ENCODE measurements at places on chromosomes 7 and 10. TPM values are rescaled to one million over a fixed set of nuclear protein-coding genes. Genes with fewer than 3 reads are reported as not detected.

- no peak for ATAC-seq
These were observed 9.0 kb downstream of the ADRA2A start for GRCh38 chr10:111085690-111086353.

DNA sequence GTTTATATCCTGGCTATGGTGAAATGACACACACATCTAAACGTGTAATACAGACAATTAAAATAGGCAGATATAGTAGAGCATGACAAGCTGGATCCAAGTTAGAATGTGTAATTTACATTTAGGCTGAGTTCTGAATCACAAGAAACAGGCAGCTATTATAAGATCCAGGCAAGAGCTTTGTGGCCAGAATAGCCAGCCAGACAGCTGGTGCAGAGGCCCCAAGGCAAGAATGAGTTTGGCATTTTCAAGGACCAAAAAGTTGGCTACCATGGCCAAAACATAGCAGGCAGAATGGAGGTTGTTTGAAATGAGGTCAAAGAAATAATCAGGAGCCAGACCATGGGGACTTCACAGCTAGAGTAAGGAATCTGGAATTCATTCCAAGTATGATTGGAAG, 281.7 kb downstream of the MTERF1 start:
- no peak for ATAC-seq

DNA sequence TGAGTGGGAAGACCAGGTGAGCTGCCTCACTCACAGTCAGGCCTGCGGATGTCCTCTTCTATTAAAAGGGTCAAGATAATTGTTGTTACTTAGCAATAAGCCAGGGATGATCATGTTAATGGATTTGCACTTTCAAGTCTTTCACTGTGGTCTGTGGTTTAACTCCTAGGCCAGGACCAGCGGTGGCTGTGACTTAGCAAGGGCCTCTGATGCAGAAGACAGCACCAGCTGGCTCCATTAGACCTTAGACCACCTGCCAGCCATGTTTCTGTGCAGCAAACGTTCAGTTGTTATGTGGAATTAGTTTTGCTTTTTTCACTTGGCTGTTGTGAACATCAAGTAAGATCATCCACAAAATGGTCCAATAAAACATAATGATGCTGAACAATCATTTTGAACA, 537.3 kb downstream of the TNS3 start:
- no peak for ATAC-seq

GRCh38 chr7:103735377-103735776, 254.1 kb downstream of the RELN start:
- peak; percentile 97 for ATAC-seq

The HYCC1 gene
- 21.3 TPM for total RNA-seq

- ATAC-seq: no peak
These were observed 80.3 kb downstream of the RAMP3 start for GRCh38 chr7:45237788-45238461.

DNA sequence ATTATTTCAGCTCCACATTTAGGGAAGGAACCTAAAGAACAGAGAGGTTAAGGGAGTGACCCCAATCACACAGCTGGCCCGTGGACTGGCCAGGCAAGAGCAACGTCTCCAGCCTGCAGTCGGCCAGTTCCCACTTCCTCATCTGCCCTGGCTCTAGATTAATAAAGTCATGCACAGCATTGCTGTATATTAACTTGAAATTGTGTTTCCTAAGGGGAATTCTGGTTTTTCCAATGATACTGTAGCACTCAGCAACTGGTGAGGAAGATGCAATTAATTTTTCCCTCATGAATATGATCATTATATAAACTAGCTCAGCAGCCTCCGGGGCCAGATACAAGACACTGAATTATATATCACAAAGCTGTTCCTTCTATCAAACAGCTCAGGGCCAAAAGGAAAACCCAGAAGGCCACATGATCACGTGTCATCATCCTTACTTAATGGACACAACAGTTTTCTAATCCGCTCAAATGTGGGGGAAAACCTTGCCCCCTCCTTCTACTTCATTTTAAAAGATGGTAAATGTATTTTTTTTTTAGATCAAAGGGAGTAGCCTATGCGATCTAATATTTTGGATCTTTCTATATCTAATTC, 295.3 kb upstream of the PRKCQ start:
- no peak for ATAC-seq

The VKORC1L1 gene
- total RNA-seq: 19.7 TPM

DNA sequence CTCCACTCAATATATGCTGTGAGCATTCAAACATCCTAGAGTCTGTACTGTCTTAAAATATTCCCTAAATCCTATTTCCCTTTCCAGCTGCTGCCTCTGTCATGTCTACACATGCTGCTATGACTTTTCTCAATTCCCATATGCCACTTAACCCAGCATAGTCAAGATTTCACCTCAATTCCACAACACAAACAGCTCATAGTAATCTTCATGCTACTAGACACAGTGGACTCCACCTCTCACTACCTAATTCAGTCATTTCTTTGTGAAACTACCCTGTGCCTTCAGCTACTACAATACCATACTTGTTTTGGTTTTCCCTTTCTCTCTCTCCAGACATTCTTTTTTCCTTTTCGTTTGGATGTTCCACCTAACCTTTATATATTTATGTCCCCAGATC, 45.5 kb downstream of the GSAP start:
- ATAC-seq: no peak

GRCh38 chr10:16527452-16527851, 5.8 kb upstream of the C1QL3 start:
- no peak for ATAC-seq

The SPDYE1 gene
- 0.38 TPM for total RNA-seq

- ATAC-seq: peak; percentile 73
These were observed 43.4 kb downstream of the FOXL3 start for GRCh38 chr7:333393-333764.

- no peak for ATAC-seq
These were observed 245.9 kb upstream of the PHYHIPL start for GRCh38 chr10:58930500-58930899.

The HOXA5 gene
- 7.2 TPM for total RNA-seq

The PTN gene
- 10.8 TPM for total RNA-seq

The VAX1 gene
- 0.95 TPM for total RNA-seq

DNA sequence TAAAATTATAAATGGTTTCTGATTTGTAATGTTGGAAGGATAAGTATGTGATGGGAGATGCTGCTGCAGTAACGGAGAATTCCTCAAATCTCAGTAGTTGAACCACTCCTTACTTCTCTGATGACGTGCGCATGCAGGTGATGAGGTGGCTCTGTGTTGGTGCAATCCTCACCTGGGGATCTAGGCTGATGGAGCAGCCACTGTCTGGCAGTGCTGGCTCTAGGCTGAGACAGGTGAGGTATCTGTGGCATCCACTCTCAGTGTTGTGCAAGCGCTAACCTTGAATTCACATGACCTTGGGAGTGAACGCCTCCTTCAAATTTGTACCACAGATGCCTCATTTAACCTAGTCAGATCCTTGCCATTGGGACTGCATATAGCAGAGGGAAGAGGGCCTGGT, 35.0 kb downstream of the LHFPL3 start:
- ATAC-seq: no peak

Data from motor neuron (in vitro differentiated cells).